ENCODE measurements at places on chromosomes 12 and 14. TPM values are rescaled to one million over a fixed set of nuclear protein-coding genes. Genes with fewer than 3 reads are reported as not detected.

The CIROP gene
- 0.05 TPM for polyA plus RNA-seq

The PLEKHH1 gene
- 17.0 TPM for polyA plus RNA-seq

DNA sequence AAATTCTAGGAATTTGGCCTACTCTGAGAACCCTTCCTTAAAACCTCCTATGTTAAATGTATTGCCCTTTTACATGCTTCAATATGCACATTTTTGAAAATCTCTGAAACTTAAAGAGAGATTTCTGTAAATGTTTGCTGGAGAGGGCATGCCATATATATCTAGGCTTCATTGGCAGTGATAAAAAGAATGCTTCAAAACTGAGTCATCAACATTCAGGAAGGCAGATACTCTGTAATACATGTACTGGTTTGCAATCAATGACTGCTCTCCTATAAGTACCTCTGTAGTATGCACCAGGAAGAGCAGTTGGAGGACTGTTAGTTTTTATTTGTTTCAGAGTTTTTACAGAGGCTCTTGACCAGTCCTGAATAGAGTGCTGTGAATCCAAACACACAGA, 739.9 kb downstream of the SLC16A7 start:
- DNase-seq: no peak

The PTPRB gene
- polyA plus RNA-seq: 40.8 TPM

- no peak for DNase-seq
Observed at GRCh38 chr14:70699646-70700045, 57.9 kb downstream of the TTC9 start.

- no peak for DNase-seq
Observed at GRCh38 chr14:64970776-64971477, 1.2 kb downstream of the RAB15 start.

- DNase-seq: no peak
Observed at GRCh38 chr12:2862876-2863275, 6.0 kb upstream of the TEX52 start.

The ANKRD33 gene
- polyA plus RNA-seq: 0.05 TPM

The RBMS2 gene
- 35.3 TPM for polyA plus RNA-seq

The LRTM2 gene
- polyA plus RNA-seq: not detected

DNA sequence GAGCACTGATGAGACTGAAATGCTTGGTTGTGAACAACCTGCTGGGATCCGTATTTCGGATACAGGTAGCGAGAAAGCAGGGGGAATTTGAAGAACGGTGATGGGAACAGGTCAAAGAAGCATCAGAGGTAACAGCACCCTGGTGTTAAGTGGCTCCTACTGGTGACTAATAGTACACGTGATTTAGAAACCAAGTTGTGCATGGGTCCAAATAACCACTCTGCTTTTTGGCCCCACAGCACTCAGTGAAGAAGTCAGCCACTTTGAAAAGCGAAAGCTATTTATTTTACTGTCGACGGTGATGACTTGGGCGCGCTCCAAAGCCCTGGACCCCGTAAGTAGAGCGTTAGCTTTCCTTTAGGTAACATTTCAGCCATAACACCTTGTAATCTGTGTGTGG, 16.7 kb downstream of the AK7 start:
- DNase-seq: no peak

The TMEM132C gene
- 33.7 TPM for polyA plus RNA-seq

The LBHD2 gene
- not detected for polyA plus RNA-seq
